ENCODE measurements at places on chromosomes 12 and 14. TPM values are rescaled to one million over a fixed set of nuclear protein-coding genes. Genes with fewer than 3 reads are reported as not detected.
A peak's percentile ranks its signal among the peaks of the same experiment; 100 is the strongest.

- no peak overlapping the region for H3K4me3 ChIP-seq
- DNase-seq: no peak
- no peaks in the 10 kb centered on the region for H3K4me1 ChIP-seq
- no peaks in the 10 kb centered on the region for H3K36me3 ChIP-seq
Observed at GRCh38 chr12:88450136-88450535, 130.1 kb downstream of the KITLG start.

SIX6 gene
- not detected for polyA plus RNA-seq

DNA sequence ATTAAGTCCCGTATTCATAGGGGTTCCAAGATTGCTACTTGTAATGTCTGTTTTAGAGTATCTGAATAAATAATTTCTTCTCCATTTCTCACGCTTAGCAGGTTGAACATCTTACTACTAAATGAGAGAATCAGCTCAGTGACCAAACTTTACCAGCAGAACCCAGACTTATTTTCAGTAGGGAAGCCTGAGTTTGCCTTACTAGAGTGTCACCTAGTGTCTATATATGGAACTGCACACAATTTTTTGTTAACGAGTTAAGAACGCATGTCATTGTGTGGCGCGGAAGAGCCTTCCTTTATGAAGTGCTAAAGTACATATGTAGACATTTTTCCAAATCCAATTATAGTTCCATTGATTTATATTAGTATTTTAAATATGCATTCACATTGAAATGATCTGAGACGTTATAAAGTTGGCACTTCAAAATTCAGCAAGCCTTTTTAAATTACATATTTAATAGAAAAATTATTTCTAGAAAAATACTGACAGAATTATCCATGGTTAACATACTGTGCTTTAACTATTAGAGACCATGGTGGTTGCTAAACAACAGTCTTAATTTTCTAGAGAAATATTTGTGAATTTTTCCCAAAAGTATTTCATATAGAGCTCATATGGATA is 88.3 kb downstream of the RPS29 start:
- H3K36me3 ChIP-seq: no peaks in the 10 kb centered on the region
- no peak overlapping the region for H3K27ac ChIP-seq
- peak; percentile 65 for DNase-seq

AICDA gene
- polyA plus RNA-seq: not detected

SLC6A15 gene
- 14.0 TPM for polyA plus RNA-seq

GRCh38 chr14:101959277-101959676 is 5.1 kb upstream of the DYNC1H1 start:
- H3K27me3 ChIP-seq: no peaks in the 10 kb centered on the region
- no peak overlapping the region for H3K4me3 ChIP-seq
- H3K36me3 ChIP-seq: no peaks in the 10 kb centered on the region
- no peak for DNase-seq
- no peak overlapping the region for H3K27ac ChIP-seq
- peaks cover 20% of the 10 kb centered on the region for H3K4me1 ChIP-seq
